Activated CD8-positive, alpha-beta T cell treated with anti-CD3 and anti-CD28 coated beads for 36 hours (primary cell): ENCODE measurements at places on chromosomes 4 and X.
A peak's percentile ranks its signal among the peaks of the same experiment; 100 is the strongest.

DNA sequence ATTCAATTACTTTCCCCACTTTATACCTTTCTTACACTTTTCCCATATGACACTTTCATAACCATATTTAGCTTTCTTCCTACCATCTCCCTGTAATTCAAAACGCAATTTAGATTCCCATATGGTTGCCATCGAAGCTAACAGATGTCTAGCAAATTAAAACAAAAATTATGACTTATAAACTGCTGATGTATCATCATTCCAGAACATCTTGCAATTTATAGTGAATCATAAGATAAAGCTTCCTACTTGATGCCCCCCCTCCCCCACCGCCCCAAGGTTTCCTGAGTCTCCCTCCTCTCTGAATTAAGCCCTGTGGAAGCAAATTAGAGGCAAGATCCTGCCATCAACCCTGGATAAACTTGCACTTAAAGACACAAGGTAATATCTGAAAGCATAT lies 5.4 kb downstream of the TSPAN5 start:
- DNase-seq = no peak

DNA sequence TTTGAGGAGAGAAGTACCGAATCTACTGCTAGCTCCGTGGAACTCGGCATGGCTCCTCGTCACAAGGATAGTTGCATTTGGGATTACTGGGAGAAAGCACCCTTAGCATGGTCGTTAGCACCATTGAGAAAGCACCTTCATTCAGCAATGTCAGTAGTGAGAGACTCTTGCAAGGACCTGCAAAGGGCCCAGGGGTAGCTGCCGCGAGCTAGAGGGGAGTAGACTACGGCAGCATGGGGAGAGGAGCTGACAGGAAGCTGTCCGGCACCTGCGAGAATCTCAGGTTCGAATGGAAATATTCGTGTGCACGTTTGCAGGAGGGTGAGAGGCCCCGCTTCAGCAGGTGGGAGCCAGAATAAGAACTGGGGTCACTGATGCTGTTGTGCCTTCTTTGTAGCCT lies 20.2 kb downstream of the TLR10 start:
- DNase-seq = no peak

DNA sequence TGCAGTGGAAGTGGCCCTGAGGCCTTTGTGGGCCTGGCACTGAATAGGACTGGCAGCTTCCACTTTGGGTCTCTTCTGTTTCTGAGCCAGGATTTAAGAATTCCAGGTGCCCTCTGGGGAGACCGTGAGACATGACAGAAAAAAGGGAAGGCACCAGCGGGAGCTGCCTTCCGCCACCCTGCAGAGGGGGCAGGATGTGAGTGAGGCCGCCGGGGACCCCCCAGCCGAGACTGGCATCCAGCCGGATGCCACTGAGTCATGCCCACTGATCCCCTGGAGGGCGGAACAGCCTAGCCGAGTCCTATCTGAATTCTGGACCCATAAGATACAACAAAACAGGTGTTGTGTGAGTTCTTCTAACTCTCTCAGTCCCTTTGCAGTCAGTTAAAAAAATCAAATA lies 41.3 kb downstream of the C4orf50 start:
- no peak for DNase-seq

DNA sequence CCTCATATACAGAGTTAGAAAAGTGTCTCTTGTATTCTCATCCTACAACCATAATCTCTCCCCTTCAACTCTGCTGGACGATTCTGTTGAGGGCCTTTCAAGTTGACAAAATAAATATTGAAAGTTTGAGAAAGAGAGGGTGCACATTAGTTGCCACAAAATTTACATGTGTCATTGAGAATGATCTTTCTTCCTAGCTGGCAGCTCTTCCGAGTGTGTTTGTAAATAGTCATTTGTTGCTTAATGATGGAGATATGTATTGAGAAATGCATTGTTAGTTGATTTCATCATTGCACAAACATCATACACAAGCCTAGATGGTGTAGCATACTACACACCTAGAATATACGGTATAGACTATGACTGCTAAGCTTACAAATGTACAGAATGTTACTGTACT lies 632.8 kb upstream of the AMOT start:
- no peak for DNase-seq

- DNase-seq = no peak
Measured at GRCh38 chr4:119479835-119480234, 148.8 kb downstream of the PDE5A start.

DNA sequence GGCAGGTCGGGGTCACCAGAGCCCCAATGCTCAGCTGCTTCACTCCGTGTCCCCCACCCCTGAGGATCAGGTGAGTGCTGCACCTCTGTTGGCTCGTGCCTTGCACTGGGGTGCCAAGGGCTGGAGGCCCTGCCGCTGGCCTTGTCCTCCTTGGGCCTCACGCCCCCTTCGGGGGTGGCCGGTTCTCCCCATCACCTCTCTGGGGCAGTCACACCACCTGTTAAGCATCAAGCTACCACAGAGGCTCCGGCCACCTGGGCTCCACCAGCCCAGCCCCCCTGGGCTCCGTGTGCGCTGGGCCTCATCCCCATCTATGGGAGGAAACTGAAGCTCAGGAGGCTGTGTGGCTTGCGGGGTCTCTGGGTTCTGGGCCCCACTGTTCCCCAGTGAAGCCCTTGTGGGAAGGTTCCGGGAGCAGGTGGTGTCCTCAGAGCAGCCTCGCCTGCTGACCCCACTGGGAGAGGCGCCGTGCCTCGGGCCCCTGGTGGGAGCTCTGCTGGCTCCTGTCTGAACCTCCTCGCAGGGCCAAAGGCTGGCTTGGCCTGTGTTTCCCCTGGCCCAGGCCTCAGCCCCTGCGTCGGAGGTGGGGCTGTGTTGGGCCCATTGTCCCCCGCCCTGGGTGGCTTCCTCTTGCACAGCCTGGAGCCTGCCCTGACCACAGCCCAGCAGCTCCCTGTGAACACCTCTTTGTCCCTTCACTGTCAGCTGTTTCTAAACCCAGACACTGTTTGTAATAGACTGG lies 30.8 kb downstream of the DOK7 start:
- DNase-seq = no peak

DNA sequence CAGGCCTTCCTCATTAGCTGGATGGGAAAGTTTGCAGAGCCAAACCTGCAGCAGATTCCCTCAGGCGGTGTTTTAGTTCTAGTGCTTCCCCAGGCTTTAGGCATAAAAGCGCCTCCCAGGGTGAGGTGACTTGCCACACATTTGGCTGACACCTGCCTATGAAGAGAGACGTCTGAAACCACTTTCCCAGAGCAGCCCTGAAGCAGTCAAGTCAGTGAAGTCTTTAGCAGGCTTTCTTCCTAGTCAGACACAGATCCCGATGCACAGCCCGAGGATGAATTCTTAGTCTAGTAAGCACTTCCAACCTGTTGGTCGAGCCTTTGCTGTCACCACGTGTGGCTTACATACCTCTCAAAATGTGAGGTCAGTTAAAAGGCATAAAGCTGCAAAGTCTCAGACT lies 484.1 kb downstream of the SMARCA1 start:
- DNase-seq = no peak

GRCh38 chr4:172648471-172648870 lies 520.1 kb upstream of the GALNT7 start:
- no peak for DNase-seq

DNA sequence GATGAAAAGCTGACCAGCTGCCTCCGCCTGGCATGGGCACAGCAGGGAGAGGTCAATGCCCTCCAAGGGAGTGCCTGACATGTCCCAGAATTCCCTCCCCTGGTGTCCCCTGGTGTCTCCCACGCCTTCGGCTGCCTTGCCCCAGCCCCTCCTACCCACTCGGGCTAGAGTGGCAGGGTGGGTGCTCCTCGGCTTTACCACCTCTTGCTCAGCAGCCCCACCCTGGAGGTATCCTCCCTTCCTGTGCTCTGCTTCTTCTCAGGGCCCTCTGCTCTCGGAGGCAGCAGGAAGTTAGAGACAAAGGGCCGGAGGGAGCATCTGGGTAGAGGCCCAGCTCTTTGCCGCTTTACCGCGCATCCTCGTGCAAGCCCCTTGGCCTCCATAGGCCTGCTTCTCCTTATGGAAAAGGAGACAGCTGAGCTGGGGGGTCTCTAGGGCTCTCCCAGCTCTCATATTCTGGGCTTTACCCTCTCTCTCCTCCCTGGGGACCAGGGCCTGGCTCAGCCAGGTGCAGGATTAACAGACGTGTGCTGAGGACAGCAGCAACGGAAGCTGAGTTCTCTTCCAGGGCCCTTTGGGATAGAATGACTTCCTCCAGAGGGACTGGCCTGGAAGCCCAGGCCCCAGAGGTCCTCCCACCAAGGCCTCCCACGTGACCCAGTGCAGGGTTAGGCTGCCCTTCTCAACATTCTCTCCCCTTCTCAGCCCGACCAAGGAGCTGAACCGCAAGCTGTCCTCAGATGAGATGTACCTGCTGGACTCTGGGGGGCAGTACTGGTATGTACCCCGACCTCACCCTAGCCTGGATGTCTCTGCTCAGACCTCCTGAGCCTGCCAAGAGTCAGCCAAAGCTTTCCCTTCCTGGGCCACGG lies 17.2 kb downstream of the XPNPEP2 start:
- peak; percentile 48 for DNase-seq

GRCh38 chrX:106740193-106740780 lies 13.8 kb downstream of the RNF128 start:
- no peak for DNase-seq

- DNase-seq = no peak
Measured at GRCh38 chr4:16199093-16199492, 27.2 kb downstream of the TAPT1 start.

- DNase-seq = no peak
Measured at GRCh38 chrX:81301877-81302276, 100.0 kb downstream of the SH3BGRL start.

- DNase-seq = no peak
Measured at GRCh38 chr4:109079201-109079600, 223.3 kb downstream of the COL25A1 start.

- DNase-seq = no peak
Measured at GRCh38 chr4:185534511-185534865, 819 bp downstream of the PDLIM3 start.

DNA sequence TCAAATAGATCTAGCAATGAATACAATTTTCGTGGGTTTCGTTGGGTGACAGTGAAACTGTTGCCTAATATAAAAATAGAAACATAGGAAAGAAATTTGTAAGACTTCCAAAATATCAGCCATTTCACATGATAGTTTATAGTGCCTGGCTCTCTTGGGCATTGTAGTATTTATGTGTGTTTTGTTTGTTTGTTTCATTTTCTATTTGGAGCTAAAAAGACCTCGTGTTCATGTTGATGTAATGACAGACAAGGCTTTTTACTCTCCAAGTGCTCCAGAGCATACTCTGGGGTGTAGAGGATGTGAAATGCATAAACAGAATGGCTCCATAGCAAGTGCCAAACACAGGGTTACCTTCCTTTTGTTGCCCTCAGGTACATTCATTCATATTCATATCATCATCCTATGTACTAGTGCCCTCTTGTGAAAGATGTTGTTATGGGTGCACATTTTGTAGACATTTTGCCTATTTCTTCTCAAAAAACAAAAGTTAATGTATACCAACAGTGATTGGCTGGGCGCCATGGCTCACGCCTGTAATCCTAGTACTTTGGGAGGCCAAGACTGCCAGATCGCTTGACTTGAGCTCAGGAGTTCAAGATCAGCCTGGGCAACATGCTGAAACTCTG lies 100.7 kb upstream of the AMOT start:
- no peak for DNase-seq

GRCh38 chr4:56293121-56293520 lies 94.2 kb downstream of the AASDH start:
- no peak for DNase-seq

- DNase-seq = no peak
Measured at GRCh38 chr4:82523179-82523578, 38.6 kb downstream of the TMEM150C start.

DNA sequence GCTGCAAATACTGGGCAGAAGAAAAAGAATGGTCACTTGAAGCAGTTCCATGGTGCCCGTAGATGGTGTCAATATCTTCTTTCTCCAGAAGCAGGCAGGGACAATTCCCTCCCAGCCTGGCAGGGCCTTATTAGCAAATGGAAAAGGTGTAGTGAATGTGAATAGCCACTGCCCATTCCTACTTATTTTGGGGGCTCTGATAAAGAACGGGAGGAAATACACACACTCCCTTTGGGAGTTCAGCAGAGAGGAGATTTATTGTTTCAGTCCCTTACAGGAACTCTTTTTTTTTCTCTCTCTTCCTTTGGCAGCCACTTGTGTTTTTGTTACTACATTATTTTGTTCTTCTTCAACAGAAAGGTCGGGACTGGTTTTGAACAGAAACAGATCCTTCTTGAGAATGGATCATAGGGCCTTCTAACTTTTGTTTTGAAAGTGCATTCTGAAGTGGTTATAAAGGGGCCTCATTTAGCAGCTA lies at the start of gene EMCN:
EMCN (minus strand) TSS at position 159 of the 478 bp plus-strand sequence; CDS start at position 51, 108 bp downstream.
- DNase-seq = no peak

GRCh38 chr4:76252271-76252653 lies 741 bp downstream of the FAM47E start:
- DNase-seq = no peak

DNA sequence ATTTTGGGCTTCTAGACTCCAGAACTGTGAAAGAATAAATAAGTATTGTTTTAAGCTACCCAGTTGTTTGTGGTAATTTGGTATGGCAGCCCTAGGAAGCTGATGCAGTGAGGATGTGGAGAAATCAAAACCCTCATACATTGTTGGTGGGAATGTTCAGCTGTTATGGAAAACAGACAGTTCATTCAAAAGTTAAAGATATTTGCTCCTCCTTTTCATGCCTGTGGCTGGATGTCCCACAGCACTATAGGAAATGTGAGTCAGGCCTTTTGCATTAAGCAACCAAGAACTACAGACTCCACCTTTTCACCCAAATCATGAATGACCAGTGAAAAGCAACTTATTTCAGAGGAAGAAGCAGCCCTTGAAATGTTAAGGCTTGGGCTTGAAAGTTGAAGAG lies 6.7 kb downstream of the BBS12 start:
- no peak for DNase-seq

DNA sequence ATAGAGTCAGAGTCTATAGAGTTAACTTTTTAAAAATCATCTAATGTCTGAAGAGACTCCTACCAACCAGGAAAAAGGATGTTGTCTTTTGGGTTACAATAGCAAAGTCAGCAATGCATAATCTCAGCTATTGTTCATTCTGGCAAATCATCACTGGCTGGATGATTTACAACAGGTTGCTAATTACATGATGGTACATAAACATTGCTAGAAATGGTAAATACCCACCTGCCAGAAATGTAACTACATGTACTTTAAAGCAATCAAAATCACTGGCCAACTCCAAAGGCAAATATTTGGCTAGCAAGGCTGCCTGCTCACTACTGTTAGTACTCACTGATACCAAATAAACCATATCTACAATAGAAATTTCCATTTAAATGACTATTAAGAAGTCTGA lies 91.1 kb downstream of the PPP3CA start:
- DNase-seq = no peak

GRCh38 chr4:172686021-172686420 lies 482.6 kb upstream of the GALNT7 start:
- DNase-seq = no peak

GRCh38 chr4:24816797-24817196 lies 21.4 kb downstream of the SOD3 start:
- DNase-seq = no peak

DNA sequence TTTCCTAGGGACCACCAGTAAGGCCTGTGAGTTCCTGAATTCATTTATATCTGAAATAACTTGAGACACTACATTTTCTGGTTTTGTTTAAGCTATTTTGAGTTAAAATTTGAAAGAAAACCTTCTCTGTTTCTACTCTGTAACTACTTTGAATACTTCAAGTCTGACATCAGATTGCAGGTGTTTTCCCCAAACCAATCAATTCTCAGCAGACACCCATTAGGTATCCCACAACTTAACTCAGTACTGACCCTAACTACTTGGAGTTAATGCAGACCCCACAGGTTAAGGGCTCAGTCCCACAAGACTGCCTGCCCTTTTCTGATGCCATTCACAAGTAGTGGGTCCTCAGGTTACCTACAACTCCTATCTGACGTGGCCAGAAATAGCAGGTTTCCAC lies 1100.0 kb upstream of the SLIT2 start:
- DNase-seq = no peak
